ENCODE measurements at places on chromosomes 12 and 14. TPM values are rescaled to one million over a fixed set of nuclear protein-coding genes. Genes with fewer than 3 reads are reported as not detected.

Gene OAS1
- total RNA-seq = 0.64 TPM

Gene KCNA1
- total RNA-seq = not detected

Gene KRT86
- 1.5 TPM for total RNA-seq

Gene MUCL1
- total RNA-seq = not detected

DNA sequence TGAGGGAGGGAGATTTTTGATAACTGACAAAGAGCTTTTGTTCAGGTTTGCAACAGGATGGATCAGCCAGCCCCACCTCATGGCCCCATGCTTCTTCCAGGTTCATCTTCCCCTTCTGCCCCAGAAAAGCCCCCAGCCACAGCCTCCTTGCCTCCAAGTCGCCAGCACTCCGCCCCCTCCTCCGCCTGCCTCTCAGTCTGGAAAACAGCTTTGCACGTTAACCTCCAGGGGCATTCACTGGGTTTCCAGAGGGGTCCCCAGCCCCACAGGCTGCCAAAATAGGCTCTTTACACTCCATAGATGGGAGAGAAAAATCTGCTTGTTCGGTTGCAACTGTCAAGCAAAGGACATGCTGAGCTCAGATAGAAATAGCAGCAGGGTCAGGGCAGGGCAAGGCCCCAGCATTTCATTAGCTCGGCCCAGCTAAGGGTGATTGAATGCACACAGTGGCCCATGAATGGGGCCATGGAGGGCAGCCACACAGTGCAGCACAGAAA lies 253.6 kb downstream of the ZFP36L1 start:
- DNase-seq = no peak
- H3K4me1 ChIP-seq = peaks cover 37% of the 10 kb centered on the region
- no peaks in the 10 kb centered on the region for H3K36me3 ChIP-seq
- H3K4me3 ChIP-seq = no peak overlapping the region
- H3K27me3 ChIP-seq = no peaks in the 10 kb centered on the region
- H3K27ac ChIP-seq = no peak overlapping the region

DNA sequence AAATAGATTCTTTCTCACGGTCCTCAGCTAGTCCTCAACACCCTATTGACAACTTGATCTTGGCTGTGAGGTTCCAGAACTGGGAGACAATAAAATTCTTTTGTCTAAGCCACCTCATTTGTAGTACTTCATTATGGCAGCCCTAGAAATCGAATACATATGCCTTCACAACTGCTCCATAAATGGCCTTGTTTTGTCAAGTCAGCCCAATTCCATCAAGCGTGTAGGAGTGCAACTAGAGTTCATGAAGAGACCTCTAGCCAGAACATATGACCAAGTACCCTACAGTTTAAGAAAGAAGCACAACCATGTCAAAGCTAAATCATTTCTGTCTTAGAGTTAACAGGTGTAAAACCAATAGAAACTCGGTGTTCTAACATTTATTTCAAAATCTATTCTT lies 45.0 kb upstream of the PLEKHA5 start:
- H3K27me3 ChIP-seq = no peaks in the 10 kb centered on the region
- H3K4me3 ChIP-seq = no peak overlapping the region
- no peak overlapping the region for H3K27ac ChIP-seq
- H3K36me3 ChIP-seq = no peaks in the 10 kb centered on the region
- DNase-seq = no peak

DNA sequence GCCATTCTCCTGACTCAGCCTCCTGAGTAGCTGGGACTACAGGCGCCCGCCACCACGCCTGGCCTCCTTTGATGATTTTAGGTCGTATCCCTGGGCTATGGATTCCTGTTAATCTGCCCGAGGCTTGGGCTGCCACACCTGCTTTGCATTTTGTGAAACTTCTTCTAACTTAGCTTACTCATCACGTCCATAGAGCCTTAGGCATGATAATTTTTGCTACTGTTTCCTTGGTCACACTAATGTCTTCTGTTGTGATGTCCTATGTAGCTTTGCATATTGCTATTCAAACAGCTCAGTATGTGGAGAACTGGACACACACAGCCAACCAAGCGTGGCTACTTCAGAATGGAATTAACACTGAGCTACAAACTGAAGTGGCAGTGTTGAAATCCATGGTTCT lies 47.5 kb upstream of the DDX11 start:
- DNase-seq = no peak
- H3K27me3 ChIP-seq = no peaks in the 10 kb centered on the region
- H3K4me1 ChIP-seq = no peaks in the 10 kb centered on the region
- no peak overlapping the region for H3K4me3 ChIP-seq
- no peak overlapping the region for H3K27ac ChIP-seq

- H3K36me3 ChIP-seq = no peaks in the 10 kb centered on the region
- H3K4me1 ChIP-seq = no peaks in the 10 kb centered on the region
- no peak overlapping the region for H3K27ac ChIP-seq
- H3K27me3 ChIP-seq = peaks cover 8% of the 10 kb centered on the region
- no peak for DNase-seq
These were observed 75.8 kb downstream of the KCNK10 start for GRCh38 chr14:88247228-88247627.

DNA sequence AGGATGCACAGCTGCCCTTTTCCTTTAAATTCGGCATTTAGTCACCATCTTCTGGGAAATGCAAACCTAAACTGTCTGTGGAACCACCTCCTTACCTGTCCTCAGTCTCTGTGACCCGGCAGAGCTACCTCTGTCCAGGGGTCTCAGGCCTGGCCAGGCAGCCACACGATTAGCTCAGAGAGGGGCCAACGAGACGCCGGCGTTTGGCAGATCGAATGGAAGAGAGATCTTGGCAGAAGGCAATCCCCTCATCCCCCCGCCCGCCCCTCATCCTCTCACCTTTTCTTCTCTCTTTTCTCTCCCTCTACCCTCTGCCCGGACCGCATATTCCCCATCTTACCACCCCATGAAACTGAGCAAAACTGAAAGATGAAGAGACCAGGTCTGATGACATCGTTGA lies 101.0 kb downstream of the PIWIL1 start:
- no peak overlapping the region for H3K4me3 ChIP-seq
- DNase-seq = no peak
- no peaks in the 10 kb centered on the region for H3K36me3 ChIP-seq
- H3K27me3 ChIP-seq = no peaks in the 10 kb centered on the region
- H3K4me1 ChIP-seq = no peaks in the 10 kb centered on the region
- H3K27ac ChIP-seq = no peak overlapping the region

DNA sequence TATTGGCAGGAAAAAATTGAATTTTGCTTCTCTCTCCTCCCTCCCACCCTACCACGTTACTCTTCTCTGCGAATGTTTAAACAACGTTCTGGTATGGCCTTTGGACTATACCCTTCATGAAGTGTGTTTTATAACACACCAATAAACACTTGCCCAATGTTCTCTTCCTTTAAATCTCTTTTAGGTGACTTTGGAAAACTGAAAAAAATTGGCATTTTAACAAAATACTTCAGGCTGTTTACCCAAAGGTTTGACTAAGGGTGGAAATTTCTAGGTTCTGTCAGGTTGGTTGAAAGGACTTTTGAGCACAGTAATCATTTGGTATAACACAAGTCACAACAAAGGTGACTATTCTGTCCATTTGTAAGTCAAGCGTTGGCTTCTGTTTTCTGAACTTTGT lies 446.8 kb downstream of the AEBP2 start:
- H3K27ac ChIP-seq = no peak overlapping the region
- no peak for DNase-seq
- no peak overlapping the region for H3K4me3 ChIP-seq
- H3K36me3 ChIP-seq = no peaks in the 10 kb centered on the region
- no peaks in the 10 kb centered on the region for H3K4me1 ChIP-seq

DNA sequence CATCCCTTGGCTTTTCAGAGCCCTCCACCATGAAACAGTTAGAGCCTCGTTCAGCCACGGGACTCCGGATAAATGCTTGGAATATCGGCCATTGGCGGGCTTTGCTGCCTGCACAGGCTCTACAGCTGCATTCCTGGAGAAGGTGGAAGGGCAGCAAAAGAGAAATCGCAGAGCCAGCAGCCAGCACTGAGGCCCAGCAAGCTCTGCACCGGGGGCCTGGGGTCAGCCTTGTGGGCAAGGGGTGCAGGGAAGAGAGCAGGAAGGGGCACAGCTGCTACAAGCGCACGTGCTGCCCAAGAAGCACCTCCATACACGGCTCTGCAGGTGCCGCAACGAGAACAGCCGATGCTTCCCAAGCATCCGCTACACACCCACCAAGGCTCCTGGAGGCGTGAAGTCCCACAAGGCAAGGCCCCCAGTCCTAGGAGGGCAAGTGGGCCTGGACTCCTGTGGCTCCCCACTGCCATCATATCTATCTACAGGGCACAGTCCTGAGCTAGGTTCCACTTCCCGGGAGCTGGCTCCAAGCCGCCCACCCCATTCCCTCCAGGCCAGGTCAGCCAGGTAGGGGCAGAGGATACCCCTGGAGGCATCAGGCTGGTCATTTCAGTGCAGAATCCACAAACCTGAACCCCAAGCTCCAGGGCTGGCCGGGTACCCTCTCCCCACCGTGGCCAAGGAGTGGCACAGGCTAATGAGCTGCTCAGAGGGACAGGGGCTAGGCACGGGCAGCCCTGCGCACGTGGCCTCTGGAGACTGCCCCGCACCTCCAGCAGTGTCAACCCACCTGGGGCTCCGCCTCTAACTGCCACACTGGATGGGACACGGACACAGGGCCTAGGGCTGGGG lies 40.2 kb downstream of the CCNK start:
- H3K36me3 ChIP-seq = no peaks in the 10 kb centered on the region
- H3K4me1 ChIP-seq = no peaks in the 10 kb centered on the region
- no peak overlapping the region for H3K4me3 ChIP-seq

DNA sequence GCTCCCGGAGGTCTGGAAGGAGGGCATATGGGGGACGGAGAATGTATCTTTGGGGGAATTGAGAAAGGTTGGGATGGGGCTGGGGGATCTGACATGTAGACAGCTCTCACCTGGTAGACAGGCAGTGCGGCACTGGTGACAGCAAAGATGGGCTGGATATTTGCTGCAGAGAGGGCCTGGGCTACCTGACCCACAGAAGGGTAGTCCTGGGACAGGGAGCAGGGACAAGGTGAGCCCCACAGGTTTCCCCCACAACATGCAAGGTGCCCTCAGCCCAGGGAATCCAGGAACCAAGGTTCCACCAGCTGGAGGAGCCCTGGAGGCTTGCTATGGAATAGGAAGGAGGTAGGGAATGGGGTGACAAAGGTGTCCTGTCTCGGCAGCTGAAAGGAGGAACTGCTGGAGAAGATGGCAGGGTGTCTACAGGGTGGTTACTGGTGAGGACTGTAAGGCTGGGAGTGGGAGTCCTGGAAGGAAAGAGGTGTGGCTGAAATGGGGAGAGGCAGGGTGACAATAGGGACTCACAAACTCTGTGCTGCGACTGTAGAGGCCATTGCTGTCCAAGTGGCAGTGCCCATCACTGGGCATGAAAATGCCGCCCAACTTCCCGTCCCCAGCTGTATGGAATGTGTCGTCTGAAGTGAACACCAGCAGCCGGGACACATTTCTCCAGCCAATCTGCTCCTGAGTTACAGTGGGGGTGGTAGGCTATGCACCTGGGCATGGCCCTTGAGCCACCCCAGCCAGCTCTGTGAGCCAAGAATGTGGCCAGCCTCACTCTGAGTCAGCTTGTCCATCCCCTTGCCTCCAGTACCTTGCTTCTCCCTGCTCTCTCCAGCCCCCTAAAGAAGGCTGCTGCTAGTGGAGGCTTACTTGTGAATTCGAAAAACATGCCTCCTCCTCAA lies 11.3 kb downstream of the ITGB7 start:
- no peaks in the 10 kb centered on the region for H3K36me3 ChIP-seq
- H3K4me1 ChIP-seq = peaks cover 26% of the 10 kb centered on the region
- no peaks in the 10 kb centered on the region for H3K27me3 ChIP-seq
- H3K27ac ChIP-seq = no peak overlapping the region
- H3K4me3 ChIP-seq = no peak overlapping the region
- DNase-seq = no peak

DNA sequence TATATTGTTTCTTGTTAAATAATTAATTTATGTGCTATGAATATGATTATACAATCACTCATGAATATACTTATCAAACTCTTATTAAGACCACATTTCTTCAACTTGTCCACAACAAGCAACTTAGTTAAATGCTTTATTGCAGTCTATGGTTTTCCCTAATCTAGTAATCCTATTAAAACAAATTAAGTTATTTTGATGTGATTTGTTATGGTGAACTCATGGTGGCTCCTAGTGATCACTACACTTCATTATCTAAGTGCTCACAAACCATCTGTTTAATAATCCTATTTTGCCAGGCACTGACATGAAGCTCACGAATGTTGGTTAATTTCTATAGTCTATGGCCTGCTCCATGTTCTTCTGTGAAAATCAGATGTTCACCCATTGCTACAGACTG lies 42.9 kb downstream of the INSM2 start:
- no peak for DNase-seq
- no peaks in the 10 kb centered on the region for H3K4me1 ChIP-seq
- H3K4me3 ChIP-seq = no peak overlapping the region
- H3K27ac ChIP-seq = no peak overlapping the region
- no peaks in the 10 kb centered on the region for H3K36me3 ChIP-seq
- no peaks in the 10 kb centered on the region for H3K27me3 ChIP-seq

DNA sequence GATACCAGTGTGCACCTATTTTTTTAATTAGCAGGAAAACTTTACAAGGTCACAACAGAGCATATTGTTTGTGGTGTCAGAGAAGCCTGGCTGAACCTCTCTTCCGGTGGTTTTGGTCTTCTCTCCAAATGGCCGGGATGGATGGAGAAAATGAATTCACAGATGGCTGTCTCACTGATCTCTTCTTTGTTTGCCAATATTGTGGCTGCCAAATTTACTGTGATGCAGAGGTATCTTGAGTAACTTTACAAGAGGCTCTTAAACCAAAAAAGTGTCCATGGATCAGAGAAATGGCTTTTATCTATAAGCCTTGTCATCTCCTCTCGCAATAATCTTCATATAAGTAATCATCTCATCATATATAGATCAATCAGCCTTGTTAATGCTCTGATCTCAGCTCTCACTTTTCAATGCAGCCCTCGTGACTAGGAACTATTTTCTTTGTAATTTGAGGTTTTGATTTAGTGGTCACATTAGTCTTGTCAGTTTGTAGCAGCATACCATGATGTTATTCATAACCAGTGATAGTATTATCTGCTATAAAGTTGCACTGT lies 308.1 kb downstream of the EGLN3 start:
- H3K4me3 ChIP-seq = no peak overlapping the region
- DNase-seq = no peak
- H3K4me1 ChIP-seq = no peaks in the 10 kb centered on the region

- no peak overlapping the region for H3K4me3 ChIP-seq
- H3K4me1 ChIP-seq = 0 out of 2 replicates have a peak, but pooled peaks cover 3% of the 10 kb centered on the region
- H3K27ac ChIP-seq = no peak overlapping the region
- H3K27me3 ChIP-seq = no peaks in the 10 kb centered on the region
- no peak for DNase-seq
- H3K36me3 ChIP-seq = no peaks in the 10 kb centered on the region
These were observed 94.4 kb downstream of the CRACR2A start for GRCh38 chr12:3658327-3659163.

- peaks cover 43% of the 10 kb centered on the region for H3K27me3 ChIP-seq
- H3K36me3 ChIP-seq = no peaks in the 10 kb centered on the region
- H3K4me3 ChIP-seq = no peak within 1 kb of the TSS
- no peak within 1 kb of the TSS for H3K27ac ChIP-seq
- no peaks in the 10 kb centered on the region for H3K4me1 ChIP-seq
- no peak for DNase-seq
These were observed at the start of gene KRT76 for GRCh38 chr12:52776913-52777395. Gene KRT76, minus strand, starts transcription at chr12:52777345. Its CDS starts 54 bp downstream, at chr12:52777291.

DNA sequence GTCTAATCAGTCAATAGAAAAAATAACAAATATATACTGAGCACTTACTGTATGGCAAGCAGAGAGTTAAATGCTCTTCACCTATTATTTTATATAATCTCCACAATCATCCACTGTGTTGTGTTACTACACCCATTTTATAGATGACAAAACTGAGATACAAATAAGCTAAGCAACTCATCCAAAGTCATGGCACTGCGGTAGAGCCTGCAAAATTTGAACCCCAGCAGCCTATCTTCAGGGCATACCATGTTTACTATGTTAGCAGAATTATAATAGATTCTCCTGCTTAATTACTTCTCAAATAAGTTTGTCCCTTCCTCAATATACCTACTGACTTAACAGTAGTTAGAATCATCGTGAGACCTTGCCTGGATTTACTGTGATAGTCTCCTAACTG lies 53.6 kb upstream of the PCED1B start:
- no peaks in the 10 kb centered on the region for H3K27me3 ChIP-seq
- peaks cover 6% of the 10 kb centered on the region for H3K4me1 ChIP-seq
- H3K27ac ChIP-seq = no peak overlapping the region
